ENCODE measurements at places on chromosomes 12 and 14.

DNA sequence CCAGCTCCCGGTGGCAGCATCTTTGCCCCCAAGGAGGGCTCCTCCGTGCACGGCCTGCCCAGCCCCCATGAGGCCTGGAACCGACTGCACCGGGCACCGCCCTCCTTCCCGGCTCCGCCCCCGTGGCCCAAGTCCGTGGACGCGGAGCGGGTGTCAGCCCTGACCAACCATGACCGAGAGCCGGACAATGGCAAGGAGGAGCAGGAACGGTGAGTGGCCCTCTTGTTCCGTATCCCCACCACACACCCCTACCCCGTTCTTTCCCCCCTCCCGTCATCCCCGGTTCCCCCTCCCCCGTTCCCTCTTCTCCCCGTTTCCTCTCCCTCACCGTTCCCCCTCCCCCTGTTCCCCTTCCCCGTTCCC, 28.3 kb downstream of the LRCOL1 start:
- no peak for DNase-seq

- peak; percentile 84 for DNase-seq
These were observed at the start of gene ALX1 for GRCh38 chr12:85280165-85280983. ALX1 (plus strand) TSS chr12:85280220; CDS start chr12:85280262, 42 bp downstream.

DNA sequence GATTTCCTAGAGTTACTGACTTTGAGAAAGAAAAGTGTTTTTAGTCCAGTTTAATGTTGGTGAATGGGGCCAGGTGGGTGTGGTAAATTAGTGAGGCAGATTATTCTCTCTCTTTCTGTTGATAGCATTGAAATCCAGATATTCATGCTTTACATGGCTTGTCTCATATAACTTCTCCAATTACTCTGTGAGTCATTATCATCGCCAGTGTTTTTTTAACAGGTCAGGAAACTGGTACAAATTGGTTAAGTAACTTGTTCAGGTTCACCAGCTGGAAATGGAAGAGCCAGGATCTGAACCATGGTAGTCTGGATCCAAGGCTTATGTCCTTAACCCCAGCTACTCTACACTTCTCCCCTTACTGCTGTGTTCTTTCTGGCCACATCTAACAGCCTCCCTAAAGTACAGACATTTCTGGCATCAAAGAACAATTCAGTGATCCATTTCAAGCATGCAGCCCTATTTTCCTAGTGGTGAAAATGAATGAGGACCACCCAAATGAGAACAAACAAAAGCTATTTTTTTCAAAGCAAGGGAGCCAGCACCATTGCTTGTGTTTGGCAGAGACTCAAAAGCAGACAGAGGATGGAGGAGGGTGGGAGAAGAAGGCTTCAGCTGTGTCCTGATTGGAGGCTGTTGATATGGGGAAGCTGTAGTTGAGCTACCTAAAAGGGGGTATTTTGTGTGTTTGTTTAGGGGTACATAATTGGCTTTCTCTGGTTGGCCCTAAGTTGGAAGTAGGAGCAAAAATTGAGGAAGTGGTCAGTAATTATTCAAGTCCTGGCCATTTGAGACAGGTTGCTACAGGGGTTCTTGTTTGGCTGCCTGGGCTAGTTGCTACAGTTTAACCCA, 1.7 kb downstream of the IRAK3 start:
- no peak for DNase-seq

DNA sequence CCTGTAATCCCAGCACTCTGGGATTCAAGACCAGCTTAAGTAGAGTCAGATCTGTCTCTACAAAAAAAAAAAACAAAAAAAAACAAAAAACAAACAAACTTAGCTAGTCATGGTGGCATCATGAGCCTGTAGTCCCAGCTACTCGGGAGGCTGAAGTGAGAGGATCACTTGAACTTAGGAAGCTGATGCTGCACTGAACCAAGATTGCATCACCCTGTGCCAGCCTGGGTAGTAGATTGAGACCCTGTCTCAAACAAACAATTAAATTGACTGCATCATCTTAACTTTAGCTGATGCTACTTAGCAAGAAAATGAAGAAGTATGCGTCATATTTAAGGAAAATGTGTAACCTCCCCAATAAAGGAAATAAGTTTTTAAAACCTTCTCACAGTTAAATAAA, 136.6 kb upstream of the ATXN7L3B start:
- no peak for DNase-seq

DNA sequence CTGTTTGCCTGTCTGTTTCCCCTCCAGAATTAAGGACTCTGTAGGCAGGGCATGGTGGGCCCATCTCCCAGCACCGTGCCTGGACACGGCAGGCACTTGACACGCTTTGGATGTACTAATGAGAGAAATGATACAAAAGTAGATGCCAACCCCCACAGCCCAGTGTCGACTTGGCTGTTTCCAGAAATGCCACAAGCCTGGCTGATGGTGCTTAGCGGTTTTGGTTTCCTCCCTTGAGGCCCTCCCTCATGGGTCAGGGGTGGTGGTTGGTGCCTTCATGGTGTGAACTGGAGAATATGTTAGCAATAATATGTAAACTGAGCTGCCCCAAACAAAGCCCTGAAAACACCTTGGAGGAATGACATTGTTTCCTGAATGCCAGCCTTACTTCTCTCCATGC, 55.5 kb upstream of the ESRRB start:
- no peak for DNase-seq

GRCh38 chr12:30169839-30170591, 386.3 kb upstream of the TMTC1 start:
- no peak for DNase-seq

DNA sequence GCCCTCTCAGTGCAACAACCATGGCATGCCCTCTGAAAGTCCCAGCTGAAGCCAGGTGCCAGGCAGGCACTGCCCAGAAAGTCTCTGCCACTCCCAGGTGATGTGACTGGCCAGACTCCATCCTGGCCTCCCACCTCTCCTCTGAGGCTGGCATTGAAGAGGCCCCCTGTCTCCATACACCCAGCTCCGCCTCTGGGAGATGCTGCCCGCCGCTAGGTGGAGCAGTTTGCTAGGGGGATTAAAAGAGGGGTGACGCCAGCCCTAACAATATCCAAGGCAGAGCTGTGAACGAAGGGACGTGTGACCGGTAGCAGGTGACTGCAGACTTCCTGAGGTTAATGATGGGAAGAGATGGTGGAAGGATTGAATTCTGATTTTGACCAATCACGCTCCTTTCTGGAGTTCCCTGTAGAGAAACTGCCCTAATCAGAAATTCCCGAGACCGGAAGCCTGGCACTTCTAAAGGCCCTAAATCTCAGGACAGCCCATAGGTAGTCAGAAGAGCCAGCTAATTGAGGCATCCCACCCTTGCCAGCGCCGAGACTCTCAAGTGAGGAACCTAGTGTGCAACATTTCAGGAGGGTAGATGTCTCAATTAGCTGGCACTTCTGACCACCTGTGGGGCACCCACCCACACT, 8.3 kb upstream of the PLEK2 start:
- no peak for DNase-seq

- no peak for DNase-seq
These were observed 61.1 kb upstream of the DAAM1 start for GRCh38 chr14:59127437-59127732.

- DNase-seq: no peak
These were observed 67.6 kb upstream of the PSMA6 start for GRCh38 chr14:35224615-35225014.

DNA sequence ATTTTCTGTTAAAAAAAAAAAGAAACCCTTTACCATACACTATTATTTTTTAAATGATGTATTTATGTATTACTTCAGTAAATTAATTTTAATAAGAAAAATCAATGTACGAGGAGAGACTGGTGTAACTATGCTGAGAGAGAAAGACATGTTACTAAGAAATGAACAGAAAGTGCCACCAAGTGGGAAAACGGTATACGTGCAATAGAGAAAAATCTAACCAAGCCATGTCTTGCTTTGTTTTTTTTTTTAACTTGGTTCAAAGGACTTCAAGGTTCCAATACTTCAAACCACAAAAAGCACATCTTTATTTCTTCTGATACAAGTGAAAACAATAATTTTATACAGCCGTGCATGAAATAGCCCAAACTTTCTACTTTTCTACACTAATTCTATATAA, 22.9 kb downstream of the NDUFA12 start:
- no peak for DNase-seq

DNA sequence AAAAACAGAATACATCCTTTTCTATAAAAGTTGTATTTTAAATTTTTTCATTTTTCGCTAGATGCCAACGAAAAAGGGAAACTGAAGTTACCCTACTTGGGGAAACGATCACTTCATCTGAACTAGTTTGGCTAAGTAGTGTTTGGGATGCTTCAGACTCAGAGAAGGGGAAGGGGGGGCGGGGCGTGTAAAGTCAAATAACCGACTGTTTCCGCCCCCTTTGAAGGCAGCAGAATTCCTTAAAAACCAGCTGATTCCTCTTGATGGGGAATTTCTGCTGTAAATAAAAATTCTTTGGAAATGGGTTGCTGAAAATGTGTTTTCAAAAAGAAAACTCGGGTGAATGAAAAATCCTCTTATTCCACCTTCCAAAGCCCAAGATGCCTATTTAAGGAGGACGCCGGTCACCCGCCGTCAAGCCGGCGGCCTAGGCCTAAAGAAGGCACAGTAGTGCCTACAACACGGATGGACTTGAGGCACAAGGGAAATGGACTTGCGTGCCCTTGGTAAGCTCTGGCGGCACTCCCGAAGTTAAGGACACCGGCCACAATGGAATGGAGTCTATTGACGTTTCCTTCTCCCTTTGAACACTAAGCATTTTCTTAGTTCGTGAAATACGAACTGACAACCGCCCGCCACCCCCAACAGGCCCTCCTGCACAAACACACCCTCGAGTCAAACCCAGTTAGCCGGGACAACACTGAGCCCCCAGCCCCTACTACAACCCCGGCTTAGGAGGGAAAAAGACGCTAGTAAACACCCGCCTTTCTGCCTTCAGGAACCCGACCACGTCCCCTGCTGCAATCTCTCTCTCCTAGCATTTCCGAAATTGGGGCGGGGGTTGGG, 1.9 kb downstream of the ATXN2 start:
- peak; percentile 26 for DNase-seq

GRCh38 chr14:31154956-31155355, 52.6 kb downstream of the HECTD1 start:
- no peak for DNase-seq

GRCh38 chr14:102544747-102545460, 35.3 kb upstream of the ANKRD9 start:
- no peak for DNase-seq

GRCh38 chr12:49903700-49904423, at the start of gene FAIM2:
FAIM2 (minus strand) TSS chr12:49903900; CDS start chr12:49903792, 108 bp downstream.
- DNase-seq: no peak

DNA sequence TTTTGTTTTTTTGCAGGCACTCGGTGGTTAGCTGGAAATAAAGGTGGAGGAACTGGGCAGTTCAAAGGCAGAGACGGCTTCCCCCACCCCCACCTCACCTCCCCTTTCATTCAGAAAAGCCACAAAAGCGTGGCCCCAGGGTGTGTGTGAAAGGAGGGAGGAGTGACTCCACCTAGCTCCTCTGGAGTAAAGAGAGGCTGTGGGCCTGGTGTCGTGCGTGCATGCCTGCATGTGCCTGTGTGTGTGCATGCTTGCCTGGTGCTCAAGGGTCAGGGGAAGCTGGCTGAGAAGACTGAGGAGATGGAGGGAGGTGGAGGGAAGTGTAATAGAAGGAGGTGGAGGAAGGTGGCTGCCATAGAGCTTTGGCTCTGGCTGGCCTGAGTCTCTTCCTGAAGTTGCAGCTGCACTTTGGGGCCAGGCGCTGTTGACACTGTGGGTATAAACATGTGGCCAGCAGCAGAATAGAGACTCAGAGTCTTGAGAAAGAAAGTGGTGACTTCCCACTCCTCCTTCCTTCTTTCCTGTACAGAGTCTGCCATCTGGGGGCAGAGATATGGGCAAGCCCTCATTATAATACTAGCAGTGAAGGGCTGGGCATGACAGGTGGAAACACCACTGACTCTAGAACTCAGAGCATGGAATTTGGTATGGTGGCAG, 36.9 kb upstream of the SINHCAF start:
- no peak for DNase-seq

DNA sequence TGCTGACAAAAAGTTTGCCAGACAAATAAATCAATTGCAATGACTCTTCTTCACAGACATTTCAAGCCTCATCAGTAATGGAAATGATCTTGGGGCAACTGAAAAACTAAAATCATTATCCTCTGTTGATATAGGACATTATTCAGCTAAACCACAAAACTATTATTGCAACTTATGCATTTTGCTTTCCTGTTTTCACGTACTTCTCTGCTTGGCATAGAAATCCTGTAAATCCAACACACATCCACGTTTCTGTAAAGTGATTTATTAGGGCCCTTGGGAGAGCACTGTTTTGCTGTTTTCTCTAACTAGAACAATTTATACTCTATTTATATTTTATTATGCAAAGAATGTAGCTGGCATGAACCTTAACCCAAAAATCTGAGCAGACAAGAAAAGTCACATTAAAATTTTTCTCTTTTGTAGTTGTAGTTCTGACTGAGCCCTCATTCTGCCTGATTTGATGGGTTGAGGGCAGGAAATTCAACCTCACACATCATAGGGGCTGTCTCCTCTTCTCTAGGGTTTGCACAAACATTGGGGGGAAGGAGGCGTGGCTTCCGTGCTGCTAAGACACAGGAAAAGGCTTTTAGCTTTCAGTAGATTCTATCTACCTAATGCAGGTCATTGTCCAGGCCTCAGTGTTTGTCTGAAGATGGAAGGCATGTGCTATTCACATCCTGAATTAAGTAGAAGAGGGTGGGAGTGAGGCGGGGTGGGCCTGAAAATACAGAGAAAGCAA, 11.5 kb upstream of the NUP107 start:
- no peak for DNase-seq

DNA sequence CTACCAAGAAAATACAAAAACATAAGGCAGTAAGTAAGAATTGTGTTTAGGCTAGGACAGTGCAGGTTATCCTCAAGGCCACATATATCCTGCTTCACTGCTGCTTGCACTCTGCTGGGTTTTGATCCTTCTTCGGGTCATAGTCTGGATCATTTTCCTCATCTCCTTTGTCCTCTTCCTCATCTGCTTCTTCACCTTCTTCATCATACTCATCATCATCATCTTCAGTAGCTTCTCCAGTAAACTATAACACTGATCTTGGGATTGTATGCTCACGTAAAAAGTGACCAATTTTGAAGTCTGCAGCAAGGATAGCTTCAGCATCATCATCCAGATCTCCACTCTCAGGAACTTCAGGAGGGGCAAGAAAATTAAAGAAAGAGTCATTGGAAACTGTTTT, 29.4 kb downstream of the YARS2 start:
- no peak for DNase-seq

DNA sequence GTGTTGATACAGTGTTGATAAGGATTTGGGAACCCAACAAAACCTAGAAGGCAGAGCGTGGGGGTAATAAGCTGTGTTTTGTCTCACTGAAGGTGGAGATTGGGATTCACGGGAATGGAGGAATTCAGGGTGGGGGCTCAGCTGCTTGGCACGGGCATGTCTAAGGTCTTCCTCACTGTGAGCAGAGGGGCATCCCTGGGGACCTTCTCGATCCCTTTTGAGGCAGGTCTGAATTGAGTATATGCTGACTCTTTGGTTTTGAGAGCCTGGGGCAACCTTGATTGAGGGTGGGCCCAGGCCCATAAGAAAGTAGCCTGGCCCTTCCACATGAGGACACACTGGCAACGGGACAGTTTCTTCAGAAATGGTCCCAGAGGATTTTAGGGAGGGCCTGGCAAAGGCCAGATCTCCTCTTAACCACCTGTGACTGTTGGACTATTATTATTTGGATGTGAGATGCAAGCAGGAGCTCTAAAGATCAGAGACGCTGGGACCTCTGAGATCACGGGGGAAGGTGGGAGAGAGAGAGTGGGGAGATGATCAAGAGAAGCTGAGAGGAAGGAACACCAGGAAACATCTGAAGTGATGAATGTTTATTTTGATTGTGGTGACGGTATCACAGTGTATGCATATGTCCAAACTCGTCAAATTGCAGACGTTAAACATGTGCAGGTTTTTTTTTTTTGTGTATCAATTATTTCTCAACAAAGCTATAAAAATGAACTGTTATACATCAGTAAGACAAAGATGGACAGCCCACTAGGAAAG, 48.4 kb downstream of the SMIM41 start:
- no peak for DNase-seq

- no peak for DNase-seq
These were observed at the start of gene PRKD1 for GRCh38 chr14:29927376-29928116. PRKD1 (minus strand) TSS chr14:29927847.

All from lower leg skin (tissue), 4 donors.